Cerebellar nuclear complex (tissue), 1 donor: ENCODE measurements at places on chromosomes 16 and 17.

- DNase-seq: no peak
Measured at GRCh38 chr16:16062023-16062937, 112.9 kb downstream of the ABCC1 start.

DNA sequence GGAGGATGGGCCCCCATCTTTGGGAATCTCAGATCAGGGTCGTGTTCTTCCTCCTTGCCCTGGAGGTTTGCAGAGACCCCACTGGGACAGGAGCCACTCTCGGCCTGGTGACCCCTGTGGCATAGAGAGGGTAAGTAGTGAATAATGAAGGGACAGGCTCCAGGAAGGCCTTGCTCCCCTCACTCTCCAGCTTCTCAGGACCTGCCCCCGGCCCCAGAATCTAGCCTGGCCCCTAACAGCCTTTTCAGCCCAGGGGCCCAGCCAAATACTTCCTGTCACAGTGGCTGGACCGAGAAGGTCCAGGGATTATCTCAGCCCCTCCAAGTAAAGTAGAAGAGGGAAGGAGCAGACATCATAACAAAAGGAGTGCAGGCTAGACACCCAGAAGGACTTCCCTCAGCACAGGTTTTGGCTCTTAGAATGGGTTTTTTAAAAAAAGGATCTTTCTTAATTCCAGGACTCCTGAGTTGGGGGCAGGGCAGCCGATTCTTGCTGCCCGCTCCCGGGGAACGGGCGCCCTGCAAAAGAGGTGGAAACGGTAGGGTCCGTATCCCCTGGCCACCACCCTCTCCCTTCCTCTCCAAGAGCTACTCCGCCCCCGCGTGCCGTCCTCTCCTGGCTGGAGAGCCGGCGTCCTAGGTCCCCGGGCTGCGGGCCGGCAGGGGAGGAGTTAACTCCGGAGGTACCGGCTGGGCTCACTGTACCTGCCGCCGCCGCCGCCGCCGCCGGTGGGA is 559 bp upstream of the NXPH3 start:
- DNase-seq: no peak

DNA sequence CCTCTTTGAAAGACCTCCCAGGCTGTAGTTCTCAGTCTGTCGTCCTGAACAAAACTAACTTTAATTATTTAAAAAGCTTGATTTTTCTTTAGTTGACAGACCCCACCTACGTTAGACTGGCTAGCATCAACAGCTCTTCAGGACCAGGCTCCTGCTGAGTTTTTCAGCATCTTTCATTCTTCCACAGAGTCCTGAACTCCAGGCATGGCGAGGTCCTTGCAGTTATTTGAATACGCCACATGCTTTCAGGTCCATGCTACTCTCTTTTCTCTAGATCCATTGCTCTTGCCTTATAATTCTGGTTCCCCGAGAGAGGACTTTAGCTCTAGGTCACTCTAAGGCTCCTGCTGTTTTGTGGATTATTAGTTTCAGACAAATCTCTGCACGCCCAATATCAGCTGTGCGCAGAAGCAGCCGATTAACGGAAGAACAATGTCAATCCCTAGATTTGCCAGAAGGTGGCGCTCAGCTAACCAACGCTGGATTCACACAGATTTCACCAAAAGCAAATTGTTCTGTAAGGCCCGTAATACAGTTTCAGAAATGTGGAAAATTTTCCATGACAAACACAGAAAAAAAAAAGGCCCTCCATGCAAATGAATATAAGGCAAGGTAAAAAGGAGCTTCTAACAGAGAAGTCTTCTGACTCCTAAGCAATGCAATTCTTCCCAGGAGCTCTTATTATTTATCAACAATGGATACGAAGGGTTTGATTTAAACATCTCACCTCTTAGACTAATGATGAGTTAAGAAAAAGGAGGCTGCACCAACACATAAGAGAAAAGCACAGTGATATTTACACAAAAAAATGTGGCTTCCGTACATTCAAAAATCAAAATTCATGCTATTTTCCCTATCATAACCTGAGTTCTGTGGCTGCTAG is 33.5 kb upstream of the BCO1 start:
- DNase-seq: no peak

DNA sequence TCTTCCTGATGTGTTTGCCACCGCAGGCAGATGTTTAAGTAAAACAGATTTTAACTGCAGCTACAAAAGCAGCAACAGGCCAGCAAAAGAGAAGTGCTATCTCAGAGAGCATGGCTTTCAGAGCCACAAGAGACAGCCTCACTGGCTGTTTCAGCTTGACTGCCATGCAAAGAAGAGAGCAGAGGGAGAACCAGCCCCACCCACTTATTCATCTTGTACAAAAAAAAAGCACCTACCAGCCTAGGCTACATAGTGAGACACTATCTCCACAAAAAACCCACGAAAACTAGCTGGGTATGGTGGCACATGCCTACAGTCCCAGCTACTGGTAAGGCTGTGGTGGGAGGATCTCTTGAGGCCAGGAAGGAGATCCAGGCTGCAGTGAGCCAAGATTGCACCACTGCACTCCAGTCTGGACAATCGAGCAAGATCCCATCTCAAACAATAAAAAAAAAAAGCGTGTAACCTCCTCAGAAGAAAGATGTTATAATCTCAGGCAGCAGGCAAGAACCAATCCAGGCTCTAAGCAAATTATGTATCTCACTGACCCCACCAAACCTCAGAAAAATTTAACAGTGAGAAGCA is 30.0 kb downstream of the STH start:
- DNase-seq: no peak
